NCI-H2171 treated with DMSO at 0.1 percent for 48 hours (cell line): ENCODE measurements at places on chromosomes 2 and 18.

DNA sequence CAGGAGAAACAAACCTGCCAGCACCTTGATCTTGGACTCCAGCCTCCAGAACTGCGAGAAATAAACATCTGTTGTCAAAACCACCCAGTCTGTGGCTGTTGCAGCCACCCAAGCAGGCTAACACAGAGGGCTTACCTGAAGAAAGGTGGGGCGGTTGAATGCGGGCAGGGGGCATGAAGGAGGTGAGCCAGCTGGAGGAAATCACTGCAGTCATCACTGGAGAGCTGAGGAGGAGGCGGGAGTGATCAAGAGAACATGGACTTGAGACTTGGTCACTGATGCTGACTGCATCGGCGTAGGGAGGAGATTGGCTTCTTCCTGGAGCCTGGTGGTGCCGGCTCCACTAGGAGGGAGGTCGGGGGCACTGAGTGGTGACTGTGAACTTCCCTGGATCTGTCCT lies 14.6 kb upstream of the ARMC9 start:
- no peak for DNase-seq

- DNase-seq, result no peak
These were observed 4.0 kb downstream of the TCF7L1 start for GRCh38 chr2:85137156-85137555.

- DNase-seq, result no peak
These were observed 196.1 kb upstream of the MYT1L start for GRCh38 chr2:2527148-2527547.

DNA sequence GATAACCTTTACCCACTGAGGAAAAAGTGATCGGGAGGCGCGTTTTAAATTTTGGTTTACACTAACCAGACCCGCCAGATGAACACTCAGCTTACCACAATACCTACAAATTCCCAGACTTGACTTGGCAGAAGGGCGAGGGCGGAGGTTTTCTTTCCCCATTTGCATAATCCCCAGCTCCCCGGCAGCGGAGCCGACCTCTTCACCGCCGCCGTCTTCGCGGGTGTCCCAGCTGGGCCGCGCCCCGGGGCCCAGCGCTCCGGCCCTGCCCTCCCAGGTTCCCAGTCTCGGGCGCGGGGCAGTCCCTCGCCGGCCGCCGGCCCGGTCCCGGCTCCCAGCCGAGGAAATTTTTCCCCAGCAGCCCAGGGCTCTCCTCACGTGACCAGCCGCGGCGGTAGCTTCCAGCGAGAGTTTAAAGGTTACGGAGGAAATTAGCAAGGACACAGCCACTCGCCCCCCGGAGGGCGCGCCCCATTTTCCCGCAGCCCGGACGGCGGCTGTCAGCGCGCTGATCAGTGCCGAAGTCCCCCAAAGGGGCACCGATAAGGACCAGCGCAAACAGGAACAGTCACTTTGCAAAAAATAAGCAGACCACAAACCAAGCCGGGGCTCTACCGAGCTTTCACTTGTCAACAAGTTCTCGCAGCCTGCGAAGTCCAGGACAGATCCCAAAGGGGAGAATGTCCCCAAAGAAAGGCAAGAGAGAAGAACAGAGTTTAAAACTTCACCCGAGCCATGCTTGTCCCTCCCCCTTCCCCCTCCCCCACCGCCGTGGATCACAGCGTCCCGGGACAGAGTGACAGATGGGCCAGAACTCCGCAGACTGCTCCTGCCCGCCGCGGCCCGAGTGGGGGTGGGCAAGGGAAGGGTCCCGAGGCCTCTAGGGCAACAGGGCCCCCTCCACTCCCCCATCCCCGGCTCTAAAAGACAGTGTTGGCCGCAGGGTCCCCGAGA lies 1.3 kb upstream of the PRKCE start:
- DNase-seq, result peak; percentile 42

DNA sequence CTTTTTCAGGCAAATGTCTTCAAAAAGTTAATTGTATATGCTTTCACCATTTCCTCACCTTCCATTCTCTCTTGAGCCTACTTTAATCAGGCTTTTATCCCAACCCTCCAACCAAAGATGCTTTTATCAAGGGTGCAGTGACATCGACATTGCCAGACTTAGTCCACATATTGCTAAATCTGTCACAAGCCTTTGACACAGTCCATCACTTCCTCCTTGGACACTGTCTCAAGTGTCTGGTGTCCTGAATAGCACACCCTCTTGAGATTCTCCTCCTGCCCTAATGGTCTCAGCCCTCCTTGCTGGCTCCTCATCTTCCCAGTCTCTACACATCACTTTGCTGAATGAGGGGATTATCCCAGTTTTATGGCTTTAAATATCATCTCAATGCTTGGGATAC lies 147.5 kb upstream of the SLC39A10 start:
- no peak for DNase-seq

GRCh38 chr18:23136326-23137096 lies 1.2 kb downstream of the CABLES1 start:
- DNase-seq, result no peak

DNA sequence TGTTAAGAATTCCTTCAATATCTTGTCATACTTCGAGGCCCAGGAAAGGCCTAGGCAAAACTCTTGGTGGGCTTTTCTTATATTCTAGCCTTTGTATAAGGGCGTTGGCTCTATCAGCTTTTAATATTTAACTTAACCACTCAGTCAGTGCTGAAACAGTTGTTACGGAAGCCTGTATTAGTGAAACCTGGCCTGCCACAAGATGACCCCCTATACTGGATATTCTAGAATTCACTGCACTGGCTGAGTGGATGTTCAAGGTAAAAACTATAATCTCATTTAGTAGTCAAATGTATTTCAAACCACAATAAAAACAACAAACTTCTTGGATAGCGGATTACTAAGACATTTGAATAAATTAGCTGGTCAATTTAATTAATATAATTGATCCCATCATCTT lies 91.7 kb upstream of the HNMT start:
- DNase-seq, result no peak

DNA sequence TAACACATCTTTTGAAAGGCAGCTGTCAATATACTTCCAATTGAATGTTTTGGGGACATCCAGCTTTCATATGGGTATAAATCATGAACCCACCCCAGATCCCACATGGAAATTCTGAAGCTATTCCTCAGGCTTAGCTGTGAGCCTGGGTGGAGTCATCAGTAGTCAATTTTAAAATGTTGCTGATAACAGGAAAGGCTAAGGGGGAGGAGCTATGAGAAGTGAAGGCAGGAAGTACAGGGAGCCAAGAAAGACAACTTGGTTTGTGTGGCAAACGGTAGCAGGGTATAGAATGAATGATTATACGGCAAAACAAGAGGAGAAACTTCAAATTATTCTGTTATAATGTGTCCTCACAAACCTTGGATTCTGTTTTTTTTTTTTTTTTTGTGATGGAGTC lies 108.6 kb downstream of the QPCT start:
- no peak for DNase-seq

DNA sequence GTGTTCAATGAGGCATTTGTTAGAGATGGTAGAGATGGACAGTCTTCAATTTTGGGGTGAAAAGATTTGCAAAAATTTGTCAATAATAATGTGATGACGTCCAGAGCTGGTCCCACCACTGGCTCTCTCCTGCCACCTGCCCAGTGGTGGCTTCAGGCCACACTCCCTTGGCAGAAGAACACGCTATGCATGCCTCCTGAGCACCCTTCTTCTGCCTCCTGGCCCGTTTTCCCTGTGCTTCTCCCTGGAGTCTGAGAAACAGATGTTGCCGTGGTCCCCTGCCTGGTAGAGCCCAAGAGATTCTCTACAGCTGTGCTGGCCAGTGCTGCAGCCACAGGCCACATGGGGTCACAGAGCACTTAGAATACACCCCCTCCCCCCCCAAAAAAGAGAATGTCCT lies 33.6 kb downstream of the INPP5D start:
- no peak for DNase-seq

DNA sequence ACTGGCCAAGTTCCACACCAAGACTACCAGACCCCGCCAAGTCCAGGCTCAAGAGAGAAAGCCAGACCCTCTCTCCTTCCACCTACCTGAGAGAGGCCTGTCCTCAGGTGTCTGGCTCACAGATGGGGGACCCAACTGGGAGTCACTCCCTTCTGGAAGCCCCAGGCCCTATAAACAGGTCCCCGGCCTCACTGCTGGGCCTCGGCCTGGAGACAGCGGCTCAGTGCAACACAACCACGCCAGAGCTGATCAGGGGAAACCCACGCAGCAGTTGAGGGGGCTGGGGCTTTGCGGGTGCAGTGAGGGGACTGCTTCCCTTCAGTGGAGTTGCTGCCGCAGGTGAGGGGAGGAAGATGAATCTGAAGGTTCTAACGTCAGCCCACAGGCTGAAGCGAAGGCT lies 22.8 kb upstream of the C1QL2 start:
- no peak for DNase-seq

DNA sequence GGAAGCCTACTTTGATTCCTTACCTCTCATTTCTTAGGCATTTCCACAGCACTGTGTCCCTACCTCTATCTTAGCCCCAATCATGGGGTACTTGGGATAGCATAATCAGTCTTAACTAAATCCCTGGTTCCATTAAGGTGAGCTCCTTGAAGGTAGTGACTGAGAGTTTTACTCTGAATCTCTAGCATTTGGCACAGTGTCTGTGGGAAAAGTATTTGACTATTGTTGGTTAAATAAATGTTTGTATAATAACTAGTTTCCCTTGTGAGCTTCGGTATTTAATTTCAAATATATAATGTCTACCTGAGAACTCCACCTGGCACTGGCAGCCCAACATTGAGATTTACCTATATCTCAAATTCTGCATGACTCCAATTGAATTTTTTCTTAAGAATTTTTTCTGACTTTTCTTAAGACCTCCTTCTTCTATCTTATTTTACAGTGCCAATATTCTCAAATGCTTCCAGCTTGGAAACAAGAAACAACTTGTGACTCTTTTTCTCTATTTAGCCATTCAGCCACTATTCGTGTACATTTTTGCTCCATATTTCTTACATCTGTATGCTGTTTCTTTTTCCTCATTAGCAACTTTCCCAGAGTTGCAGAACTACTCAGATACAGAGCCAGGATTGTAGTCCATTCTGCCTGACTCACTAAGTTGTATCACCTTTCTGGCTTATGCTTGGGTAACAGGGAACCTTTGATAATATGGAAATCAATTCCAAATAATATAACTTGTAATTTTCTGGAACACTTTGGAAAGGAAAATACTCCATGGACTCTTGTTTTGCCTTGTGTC lies 214.0 kb upstream of the NT5C1B start:
- DNase-seq, result no peak

GRCh38 chr2:162967147-162967546 lies 128.6 kb upstream of the KCNH7 start:
- peak; percentile 85 for DNase-seq

- no peak for DNase-seq
These were observed 22.5 kb downstream of the SRSF7 start for GRCh38 chr2:38728694-38729093.

GRCh38 chr18:41870817-41871216 lies 84.2 kb upstream of the PIK3C3 start:
- no peak for DNase-seq

DNA sequence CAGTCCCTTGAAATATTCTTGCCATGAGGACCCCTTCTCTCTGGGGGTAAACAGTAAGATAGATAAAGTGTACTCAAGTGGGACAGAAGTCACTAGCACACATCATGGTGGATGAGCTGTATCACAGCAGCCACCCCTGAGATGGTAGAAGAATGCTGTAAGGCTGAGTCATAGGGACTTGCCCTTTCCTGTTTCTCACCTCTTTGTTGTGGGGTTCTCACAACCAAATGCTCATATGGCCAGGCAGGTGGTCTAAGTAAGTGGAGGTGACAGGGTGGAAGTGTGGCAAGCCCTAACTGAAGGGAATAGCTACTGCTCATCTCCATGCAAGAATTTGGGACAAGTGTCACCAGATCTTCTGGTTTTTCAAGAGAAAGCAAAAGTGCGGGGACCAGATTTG lies 202.7 kb upstream of the SLC14A2 start:
- no peak for DNase-seq

GRCh38 chr2:197517150-197517549 lies 1.3 kb downstream of the MOB4 start:
- DNase-seq, result no peak

GRCh38 chr2:163247847-163248220 lies 409.3 kb upstream of the KCNH7 start:
- no peak for DNase-seq

GRCh38 chr2:217951091-217951490 lies 51.7 kb downstream of the TNS1 start:
- no peak for DNase-seq

DNA sequence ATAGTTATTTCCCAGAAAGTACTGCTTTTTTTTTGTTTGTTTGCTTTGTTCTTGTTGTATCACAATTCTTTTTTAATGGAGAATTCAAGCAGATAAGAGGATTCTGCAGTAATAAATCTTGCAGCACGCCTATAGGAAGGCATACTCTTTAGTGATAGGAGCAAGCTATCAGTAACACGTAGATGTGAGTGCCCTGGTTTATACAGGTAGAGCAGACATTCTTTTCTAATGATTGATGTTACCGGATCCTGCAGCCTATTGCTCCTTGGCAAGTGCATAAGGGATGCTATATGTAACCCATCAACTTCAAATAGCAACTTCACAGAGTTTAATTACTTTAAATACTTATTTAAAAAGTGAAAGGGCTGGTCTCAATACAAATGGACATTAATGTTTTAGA lies 834.2 kb upstream of the GCFC2 start:
- no peak for DNase-seq

DNA sequence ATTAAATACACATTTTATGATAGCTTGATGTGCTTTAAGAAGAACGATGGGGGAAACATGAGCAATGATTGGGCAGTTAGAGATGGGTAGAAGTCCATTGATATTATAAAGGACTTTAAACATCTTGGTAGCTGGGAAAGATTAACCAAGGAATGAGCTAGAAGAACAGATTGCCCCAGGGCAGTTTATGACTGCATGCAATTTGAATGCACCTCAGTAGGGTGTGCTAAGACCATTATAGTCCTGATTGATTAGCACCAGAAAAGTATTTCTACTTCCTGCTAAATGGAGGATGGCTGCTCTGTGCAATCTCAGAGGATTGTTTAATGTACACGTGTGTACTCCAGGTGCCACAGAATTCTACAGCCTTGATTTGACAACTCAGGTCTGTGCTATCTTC lies 641.9 kb downstream of the CNTNAP5 start:
- DNase-seq, result no peak

- no peak for DNase-seq
These were observed 11.1 kb downstream of the HES6 start for GRCh38 chr2:238228700-238229099.

- DNase-seq, result no peak
These were observed 88.3 kb downstream of the COL5A2 start for GRCh38 chr2:189091253-189091652.

- DNase-seq, result no peak
These were observed 224.1 kb downstream of the PHLPP1 start for GRCh38 chr18:62939433-62939832.

GRCh38 chr2:227103583-227103982 lies 60.4 kb downstream of the COL4A4 start:
- no peak for DNase-seq

- no peak for DNase-seq
These were observed 60.3 kb upstream of the GPR45 start for GRCh38 chr2:105181282-105181681.

DNA sequence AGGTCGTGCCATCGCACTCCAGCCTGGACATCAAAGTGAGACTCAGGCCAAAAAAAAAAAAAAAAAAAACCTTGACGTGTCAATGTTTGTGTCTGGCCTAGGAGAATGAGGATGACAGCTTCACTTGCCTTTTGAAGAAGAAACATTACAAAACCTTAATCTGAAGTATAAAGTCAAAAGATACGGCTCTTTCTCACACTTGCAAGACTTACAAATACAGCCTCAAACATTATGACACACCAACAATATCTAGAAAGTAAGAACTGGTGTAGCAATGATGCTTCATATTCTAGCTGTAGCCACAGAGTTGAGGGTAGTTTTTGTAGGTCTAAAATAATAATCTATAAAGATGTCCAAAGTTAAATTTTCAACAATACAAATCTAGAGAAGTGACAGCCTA lies 25.5 kb downstream of the MPPE1 start:
- no peak for DNase-seq

GRCh38 chr2:98118161-98118560 lies 31.2 kb downstream of the VWA3B start:
- DNase-seq, result no peak
